Activated T-cell treated with anti-CD3 and anti-CD28 coated beads, Interleukin-2, amount 50 U/mL, for 4 hours (primary cell): ENCODE measurements at places on chromosomes 5 and 9. TPM values are rescaled to one million over a fixed set of nuclear protein-coding genes. Genes with fewer than 3 reads are reported as not detected.
A peak's percentile ranks its signal among the peaks of the same experiment; 100 is the strongest.

SVEP1 gene
- total RNA-seq = 0.03 TPM

SPINK7 gene
- not detected for total RNA-seq

MAST4 gene
- 9.5 TPM for total RNA-seq

OR2V2 gene
- total RNA-seq = not detected

SPATA6L gene
- not detected for total RNA-seq

ANKRD18B gene
- total RNA-seq = not detected

KIF3A gene
- 9.4 TPM for total RNA-seq

HK3 gene
- not detected for total RNA-seq

GPR150 gene
- 0.57 TPM for total RNA-seq

PDZD2 gene
- total RNA-seq = 0.03 TPM

GRCh38 chr9:113307396-113307975 is 4.3 kb upstream of the RNF183 start:
- DNase-seq = no peak

DNA sequence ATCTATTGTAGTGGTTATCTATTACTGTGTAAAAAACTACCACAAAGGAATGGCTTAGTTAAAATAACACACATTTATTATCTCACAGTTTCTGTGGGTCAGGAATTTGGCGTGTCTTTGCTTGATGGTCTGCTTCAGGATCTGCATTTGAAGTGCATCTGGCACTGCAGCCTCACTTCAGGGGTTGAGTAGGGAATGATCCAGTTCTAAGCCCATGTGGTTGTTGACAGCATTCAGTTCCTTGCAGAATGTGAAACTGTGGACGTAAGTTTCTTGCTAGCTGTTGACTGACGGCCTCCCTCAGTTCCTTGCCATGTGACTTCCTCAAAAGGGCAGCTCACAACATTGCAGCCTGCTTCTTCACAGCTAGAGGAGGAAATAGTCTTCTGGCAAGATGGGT is 2.1 kb upstream of the OGN start:
- peak; percentile 11 for DNase-seq

DNA sequence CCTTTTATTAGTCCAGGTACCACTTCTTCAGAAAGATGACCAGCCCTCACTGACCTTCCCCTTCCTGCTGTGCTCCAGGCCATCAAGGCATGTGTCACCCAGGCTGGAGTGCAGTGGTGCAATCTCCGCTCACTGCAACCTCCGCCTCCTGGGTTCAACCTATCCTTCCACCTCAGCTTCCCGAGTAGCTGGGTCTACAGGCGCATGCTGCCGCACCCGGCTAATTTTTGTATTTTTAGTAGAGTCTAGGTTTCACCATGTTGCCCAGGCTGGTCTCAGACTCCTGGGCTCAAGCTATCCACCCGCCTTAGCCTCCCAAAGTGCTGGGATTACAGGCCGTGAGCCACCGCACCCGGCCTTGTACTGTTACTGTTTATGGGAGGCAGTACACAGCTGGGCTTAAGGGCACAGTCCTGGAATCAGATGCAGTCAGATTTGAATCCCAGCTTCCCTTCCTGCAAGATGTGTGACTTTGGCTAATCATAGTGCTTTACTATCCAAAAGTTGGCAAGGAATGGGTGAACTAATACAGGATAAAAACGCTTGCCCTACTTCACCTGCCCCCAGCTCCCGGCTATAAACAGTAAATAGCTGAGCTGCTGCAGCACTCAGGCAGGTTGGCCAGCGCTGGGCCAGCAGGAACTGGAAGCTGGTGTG is 483 bp upstream of the EIF4EBP3 start:
- no peak for DNase-seq

DNA sequence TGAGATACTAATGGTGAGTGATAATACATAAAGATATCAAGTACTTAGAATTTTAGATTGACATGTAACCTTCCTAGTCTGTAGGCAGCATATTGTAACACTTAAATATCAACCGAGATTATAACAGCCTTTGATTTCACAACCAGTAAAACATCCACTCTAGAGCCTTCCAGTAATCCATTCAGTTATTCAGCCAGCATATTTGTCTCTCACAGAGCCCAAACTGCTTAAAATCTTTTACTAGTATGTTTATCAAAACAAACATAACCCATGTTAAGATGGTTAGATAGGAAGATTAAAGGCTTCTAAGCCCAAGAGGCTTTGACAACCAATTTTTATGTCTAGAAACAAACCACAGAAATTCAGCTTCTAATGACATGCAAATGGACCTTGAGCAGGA is 177.9 kb upstream of the FST start:
- DNase-seq = no peak

DNA sequence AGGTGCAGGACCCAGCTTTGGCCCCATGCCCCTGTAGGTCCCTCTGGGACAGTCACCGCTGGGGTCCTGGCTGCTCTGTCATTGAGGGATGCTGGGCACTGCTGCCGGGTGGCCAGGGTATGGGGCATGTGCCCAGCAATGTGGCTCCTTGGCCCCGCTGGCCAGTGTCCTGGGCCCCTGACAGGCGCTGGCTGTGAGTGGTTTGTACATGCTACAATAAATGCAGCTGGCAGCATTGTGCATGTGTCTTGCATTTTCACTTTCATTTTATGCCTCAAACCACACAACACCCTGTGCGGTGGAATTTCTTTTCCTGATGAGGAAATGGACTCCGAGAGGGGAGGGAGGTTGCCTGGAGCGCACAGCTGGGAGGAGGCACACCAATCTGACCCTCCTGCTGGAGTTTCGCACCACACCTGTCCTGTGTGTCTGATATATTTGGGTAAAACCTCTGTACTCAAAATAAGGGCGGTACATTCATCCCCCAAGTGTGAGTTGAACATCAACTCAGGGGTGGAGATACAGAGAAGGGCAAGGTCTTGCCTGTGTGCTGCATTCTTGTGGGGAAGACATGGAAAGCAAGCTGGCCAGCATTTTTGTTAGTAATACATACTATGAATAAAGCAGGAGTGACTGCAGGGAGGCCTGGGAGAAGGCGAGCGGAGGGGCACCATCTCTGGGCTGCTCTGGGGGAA is 11.7 kb downstream of the TSPAN17 start:
- DNase-seq = no peak

DNA sequence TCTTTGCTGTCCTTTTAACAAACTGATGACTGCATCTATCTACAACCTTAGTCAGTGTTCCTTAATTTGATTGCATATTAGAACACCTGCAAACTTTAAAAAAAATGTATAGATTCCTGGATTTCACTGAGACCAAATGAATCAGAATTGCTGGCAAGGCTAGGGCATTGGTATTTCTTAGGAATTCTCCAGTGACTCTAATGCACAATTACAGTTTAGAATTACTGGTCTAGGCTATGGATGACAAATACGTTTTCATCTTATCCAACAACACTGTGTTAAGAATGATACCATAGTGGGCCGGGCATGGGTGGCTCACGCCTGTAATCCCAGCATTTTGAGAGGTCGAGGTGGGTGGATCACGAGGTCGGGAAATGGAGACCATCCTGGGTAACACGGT is 545.9 kb upstream of the RIOK2 start:
- no peak for DNase-seq

DNA sequence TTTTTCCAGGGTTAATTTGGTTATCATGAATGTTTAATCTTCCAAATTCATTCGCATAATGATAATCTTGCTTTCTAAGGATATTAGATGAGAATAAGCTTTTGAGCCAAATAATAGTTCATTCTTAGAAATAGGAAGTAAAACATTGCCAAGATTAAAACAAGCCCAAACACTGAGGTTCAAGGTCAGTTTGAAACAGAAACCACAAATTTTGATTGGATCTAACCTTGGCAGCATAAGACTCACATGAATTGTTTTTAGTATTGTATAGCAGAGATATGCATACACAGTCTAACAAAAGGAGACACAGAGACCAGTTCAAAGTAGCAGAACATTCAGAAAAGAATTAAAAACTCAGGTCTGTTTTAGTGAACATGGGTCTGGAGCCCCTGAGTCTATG is 43.4 kb upstream of the VCAN start:
- DNase-seq = no peak

DNA sequence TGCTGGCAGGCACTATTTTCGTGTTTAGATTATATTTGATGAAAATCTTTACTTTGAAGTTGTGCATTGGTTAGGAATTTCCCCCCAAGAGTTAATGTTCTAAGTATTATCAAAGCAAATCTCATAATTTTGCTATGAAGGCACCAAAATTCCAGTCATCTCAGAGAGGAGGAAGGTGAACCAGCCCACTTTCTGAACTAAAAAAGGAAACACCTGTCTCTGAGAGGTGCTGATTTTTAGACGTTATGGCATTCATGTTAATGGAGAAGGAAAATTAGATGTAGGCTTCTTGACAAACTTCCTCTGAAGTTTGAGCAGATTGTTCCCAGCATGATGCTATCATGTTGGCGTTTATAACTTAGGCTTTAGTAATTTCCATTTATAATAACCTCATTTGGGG is 432.9 kb upstream of the ACTBL2 start:
- DNase-seq = no peak

DNA sequence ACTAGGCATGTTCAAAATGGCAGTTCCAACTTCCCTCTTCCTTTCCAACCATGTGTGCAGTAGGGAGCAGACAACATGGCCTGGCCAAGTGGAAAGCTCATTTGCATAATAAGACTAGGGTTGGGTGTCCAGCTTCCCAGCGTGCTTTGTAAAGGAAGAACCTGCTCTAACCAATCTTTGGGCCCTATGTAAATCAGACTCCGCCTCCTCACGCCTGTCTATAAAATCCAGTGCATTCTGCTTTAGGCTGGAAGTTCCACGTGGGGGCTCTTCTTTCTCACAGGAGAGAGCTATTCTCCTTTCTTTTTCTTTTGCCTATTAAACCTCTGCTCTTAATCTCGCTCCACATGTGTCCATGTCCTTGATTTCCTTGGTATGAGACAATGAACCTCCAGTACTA is 83.4 kb downstream of the GCNT1 start:
- DNase-seq = no peak

- DNase-seq = no peak
Observed at GRCh38 chr5:35810601-35811000, 46.1 kb upstream of the IL7R start.

- DNase-seq = no peak
Observed at GRCh38 chr9:119844431-119844830, 475.2 kb upstream of the BRINP1 start.

- DNase-seq = no peak
Observed at GRCh38 chr9:97551308-97551707, 49.8 kb downstream of the TMOD1 start.

DNA sequence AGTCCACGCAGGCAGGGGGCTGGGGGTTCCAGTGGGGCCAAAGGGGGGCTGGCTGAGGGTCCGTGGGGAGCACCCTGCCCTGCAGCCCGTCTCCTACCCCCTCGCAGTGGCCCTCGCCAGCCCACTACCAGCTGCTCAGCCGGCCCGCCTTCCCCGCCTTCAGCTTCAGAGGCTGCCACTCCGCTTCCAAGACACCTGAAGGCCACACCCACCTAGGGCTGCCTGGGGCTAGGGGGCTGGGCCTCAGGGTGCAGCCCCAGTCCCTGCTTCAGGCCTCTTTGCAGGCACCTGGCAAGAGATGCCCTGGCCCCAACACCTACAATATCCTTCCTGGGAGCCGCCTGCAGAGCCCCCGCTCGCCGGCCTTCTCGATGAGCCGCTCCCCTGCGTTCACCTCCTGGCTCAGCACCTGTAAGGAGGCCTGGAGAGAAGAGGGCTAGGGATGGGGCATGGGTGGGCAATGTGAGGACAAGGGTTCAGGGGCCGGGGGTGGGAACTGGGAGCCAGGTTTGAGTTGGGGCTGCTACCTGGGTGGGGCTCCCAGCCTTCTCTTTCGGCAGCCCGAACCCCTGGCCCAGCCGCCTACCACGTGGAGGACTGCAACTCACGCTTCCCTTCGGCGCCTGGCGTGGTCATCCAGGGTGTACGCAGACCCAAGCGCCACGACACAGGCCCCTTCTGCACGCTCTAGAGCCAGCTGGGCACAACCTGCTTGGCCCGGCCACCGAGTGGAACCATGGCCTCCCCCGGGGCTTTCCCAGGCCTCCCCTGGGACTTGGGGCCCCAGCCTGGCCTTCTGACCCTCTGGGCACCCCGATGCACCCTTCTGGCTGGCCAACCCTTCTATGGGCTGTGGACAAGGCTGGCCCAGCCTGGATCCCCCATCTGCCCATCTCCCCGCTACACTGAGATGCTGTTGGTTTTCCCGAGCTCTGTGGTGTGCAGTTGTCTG is 1.7 kb downstream of the STPG3 start:
- DNase-seq = no peak

GRCh38 chr5:167242701-167243100 is 1048.7 kb upstream of the WWC1 start:
- no peak for DNase-seq

DNA sequence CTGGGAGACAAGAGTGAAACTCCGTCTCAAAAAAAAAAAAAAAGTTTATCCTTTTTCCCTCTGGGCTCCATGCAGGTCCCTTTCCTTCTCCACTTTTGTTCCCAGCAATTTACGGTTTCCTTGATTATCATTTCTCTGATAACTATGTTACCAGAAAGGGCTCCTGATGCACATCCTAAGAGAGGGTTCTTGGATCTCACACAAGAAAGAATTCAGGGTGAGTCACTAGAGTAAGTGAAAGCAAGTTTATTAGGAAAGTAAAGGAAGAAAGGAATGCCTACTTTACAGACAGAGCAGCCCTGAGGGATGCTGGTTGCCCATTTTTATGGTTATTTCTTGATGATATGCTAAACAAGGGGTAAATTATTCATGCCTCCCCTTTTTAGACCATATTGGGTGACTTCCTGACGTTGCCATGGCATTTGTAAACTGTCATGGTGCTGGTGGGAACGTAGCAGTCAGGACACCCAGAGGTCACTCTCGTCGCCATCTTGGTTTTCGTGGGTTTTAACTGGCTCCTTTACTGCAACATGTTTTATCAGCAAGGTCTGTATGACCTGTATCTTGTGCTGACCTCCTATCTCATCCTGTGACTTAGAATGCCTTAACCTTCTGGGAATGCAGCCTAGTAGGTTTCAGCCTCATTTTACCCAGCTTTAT is 13.5 kb upstream of the MELK start:
- no peak for DNase-seq

GRCh38 chr5:93807846-93808245 is 66.4 kb upstream of the POU5F2 start:
- no peak for DNase-seq

DNA sequence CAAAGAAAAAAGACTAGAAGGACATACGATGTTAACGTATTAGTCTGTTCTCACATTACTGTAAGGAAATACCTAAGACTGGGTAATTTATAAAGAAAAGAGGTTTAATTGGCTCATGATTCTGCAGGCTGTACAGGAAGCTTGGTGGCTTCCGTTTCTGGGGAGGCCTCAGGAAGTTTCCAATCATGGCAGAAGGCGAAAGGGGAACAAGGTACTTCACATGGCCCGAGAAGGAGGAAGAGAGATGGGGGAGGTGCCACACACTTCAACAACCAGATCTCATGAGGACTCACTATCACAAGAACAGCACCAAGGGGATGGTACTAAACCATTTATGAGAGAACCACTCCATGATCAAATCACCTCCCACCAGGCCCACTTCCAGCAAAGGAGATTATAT is 110.1 kb downstream of the CARTPT start:
- DNase-seq = no peak

DNA sequence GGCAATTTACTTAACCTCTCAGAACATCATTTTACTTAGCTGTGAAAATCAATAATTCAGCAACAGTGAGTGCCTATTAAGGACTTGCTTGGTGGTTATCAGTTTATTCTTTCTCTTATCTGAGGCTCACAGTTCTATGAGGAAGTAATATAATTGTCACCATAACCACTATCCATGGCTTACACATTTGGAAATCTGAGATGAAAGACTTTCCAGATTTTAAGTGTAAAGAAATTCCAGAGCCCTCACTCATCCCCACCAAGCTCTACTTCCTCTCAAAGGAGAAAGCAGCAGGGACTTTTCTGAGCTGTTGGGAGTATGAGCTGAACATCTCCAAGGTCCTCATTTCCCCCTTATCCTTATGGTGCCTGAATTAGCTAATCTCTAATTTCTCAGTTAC is 321.5 kb downstream of the FBXL7 start:
- DNase-seq = no peak
